ENCODE measurements at places on chromosomes 6 and 20.

DNA sequence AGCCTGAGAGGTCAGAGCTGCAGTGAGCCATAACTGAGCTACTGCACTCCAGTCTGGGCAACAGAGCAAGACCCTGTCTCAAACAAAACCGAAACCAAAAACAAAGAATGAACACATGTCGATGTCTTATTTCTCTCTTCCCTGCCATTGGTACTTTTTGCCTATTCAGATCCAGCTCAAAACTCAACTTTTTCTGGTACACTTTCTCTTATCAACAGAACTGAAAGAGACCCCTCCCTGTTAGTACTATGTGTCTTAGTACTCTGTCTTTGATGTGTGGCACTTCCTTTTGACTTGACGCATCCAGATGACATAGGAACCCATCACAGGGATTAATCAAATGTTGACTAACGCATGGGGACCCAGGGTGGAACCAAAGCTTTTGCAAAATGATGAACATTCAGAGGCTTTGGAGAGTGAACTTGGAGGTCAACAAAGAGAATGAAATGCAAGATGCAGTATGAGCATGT, 44.8 kb downstream of the AKAP12 start:
- no peak for DNase-seq

GRCh38 chr6:170182781-170183120, 108.1 kb downstream of the DLL1 start:
- no peak for DNase-seq

- DNase-seq: no peak
Measured at GRCh38 chr20:49179368-49180277, 8.5 kb downstream of the STAU1 start.

DNA sequence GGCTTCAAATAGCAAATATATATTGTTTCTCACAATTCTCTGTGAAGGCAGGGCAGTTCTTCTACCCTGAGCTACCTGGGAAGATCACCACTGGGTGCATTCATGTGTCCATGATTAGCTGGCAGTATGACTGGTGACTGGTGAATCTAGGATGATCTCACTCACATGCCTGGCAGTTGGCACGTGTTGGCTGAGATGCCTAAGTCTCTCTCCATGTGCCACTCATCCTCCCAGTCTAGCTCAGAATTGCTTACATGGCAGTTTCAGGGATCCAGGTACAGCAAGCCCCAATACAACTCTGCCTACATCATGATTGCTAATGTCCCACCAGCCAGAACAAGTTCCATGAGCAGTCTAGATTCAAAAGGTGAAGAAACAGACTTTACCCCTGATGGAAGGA, 346.8 kb upstream of the CNR1 start:
- no peak for DNase-seq

DNA sequence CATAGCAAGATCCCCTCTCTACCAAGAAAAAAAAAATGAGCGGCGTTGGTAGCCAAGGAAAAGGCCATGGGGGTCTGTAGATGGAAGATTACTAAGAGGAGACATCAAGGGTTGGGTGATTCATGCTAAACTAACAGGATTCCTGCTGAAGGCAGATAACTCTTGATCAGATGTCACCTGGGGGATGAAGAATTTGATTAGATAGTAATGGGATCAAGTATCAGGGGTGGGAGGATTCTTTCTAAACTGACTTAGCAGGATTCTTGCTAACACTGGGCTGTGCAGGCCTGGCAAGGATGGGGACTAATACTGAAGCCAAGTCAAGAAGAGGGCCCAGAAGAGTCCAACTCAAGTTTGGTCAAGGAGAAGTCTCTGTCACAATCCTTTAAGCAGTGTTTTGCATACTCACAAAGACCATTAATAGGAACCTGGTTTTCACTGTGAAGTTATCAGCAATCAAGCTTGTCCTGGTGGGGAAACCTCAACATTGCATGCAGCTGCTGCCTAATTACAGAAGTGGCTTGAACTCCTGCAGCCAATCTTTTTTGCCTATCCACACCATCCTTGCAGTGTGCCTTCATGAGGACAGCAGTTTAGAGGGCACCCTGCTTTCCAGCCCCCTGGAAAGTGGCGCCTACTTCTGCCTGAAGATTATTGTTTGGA, 61.3 kb downstream of the ANKRD6 start:
- no peak for DNase-seq

- DNase-seq: peak; percentile 41
Measured at GRCh38 chr20:45100563-45101245, at the start of gene KCNS1. Gene KCNS1, minus strand, starts transcription at chr20:45101127. Its CDS starts 1,891 bp downstream, at chr20:45099236.

- DNase-seq: no peak
Measured at GRCh38 chr6:2826131-2826530, 15.5 kb downstream of the SERPINB1 start.

- DNase-seq: no peak
Measured at GRCh38 chr6:105504706-105505105, 101.8 kb upstream of the PREP start.
